ENCODE measurements at places on chromosomes 16 and 17. TPM values are rescaled to one million over a fixed set of nuclear protein-coding genes. Genes with fewer than 3 reads are reported as not detected.

The MPO gene
- total RNA-seq, result 0.35 TPM

The ABCC12 gene
- not detected for total RNA-seq

The TSPAN10 gene
- 1.1 TPM for total RNA-seq

The EPN3 gene
- 0.09 TPM for total RNA-seq

The PRAC2 gene
- total RNA-seq, result not detected

GRCh38 chr16:5854027-5854426 is 756.4 kb upstream of the EEF2KMT start:
- H3K36me3 ChIP-seq, result no peaks in the 10 kb centered on the region
- no peaks in the 10 kb centered on the region for H3K27me3 ChIP-seq
- no peaks in the 10 kb centered on the region for H3K4me1 ChIP-seq
- no peak overlapping the region for H3K27ac ChIP-seq
- no peak overlapping the region for H3K4me3 ChIP-seq
- DNase-seq, result no peak

GRCh38 chr17:39927929-39928857 is 661 bp downstream of the LRRC3C start:
- peak overlapping the region; percentile 93 for H3K27ac ChIP-seq
- DNase-seq, result peak; percentile 82
- no peaks in the 10 kb centered on the region for H3K27me3 ChIP-seq
- H3K36me3 ChIP-seq, result peaks cover 10% of the 10 kb centered on the region

Measured in upper lobe of right lung (tissue), 1 donor.